ENCODE measurements at places on chromosomes 12 and 14.
A peak's percentile ranks its signal among the peaks of the same experiment; 100 is the strongest.

DNA sequence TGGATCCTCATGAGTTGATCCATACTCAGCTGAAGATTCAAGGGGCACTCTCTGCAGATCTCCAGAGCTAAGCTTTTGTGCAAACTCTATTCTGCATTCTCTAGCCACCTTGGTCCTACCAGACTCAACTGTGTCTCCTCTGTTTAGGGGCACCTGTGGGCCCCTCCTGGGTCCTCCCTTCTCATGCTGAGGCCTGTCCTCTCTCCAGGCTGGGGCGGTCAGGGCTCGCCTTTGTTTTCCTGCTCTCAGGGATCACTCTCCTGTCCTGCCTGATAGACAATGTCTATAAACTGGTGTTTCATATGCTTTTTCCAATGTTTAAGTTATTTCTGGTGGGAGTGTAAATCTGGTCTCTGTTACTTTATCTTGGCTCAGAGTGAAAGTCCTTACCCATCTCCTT lies 11.6 kb upstream of the KIF26A start:
- DNase-seq: no peak

GRCh38 chr12:62448436-62448835 lies 18.2 kb upstream of the MON2 start:
- DNase-seq: no peak

DNA sequence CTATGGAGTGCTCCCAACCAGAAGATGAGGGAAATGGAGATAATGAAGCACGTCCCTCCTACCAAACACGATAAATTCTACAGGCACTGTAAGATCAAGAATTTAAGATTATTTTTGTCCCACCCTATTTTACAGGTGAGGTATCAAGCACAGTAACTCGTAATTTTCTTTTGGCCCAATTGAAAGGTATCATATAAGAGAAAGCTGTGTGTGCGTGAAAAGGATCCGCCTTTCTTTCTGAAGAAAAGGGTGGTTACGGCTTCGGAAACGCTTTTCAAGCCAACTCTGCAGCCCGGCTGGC lies 733 bp upstream of the KLHDC2 start:
- no peak for DNase-seq

DNA sequence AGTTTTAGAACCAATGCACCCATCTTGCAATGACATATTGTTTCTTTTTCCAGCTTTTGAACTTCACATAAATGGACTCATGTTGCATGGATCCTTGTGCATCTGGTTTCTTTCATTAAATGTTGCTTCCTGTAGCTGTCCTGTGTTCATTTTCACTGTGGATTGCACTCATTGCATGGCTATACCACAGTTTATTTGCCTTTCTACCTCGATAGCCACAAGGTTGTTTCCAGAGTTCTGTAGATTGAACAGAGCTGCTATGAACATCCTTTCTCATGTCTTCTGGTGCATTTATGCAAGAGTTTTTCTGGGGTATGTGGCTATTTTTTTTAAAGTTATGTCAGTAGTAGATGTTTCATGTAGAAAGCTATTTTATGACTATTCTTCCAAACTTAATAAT lies 3.5 kb upstream of the KRT81 start:
- DNase-seq: no peak

GRCh38 chr12:131487388-131488124 lies 223.3 kb upstream of the SFSWAP start:
- no peak for DNase-seq

GRCh38 chr12:49664167-49664566 lies 40.8 kb downstream of the PRPF40B start:
- DNase-seq: no peak

DNA sequence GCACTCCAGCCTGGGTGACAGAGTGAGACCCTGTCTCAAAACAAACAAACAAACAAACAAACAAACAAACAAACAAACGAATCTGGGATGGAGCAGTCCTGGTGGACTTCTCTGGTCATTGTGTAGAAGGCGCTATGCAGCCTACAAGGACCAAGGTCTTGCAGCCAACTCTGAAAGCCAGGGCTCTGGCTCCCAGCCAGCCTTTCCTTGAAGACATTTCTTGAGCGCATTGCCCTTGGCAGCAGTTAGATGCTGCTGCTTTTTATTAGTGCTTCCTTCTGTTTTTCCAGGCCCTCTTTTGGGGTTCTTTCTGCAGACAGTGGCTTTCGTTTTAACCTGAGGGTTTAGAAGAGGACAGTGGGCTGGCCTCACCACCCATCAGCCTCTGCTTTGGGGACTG lies 20.2 kb downstream of the CCDC177 start:
- DNase-seq: no peak

DNA sequence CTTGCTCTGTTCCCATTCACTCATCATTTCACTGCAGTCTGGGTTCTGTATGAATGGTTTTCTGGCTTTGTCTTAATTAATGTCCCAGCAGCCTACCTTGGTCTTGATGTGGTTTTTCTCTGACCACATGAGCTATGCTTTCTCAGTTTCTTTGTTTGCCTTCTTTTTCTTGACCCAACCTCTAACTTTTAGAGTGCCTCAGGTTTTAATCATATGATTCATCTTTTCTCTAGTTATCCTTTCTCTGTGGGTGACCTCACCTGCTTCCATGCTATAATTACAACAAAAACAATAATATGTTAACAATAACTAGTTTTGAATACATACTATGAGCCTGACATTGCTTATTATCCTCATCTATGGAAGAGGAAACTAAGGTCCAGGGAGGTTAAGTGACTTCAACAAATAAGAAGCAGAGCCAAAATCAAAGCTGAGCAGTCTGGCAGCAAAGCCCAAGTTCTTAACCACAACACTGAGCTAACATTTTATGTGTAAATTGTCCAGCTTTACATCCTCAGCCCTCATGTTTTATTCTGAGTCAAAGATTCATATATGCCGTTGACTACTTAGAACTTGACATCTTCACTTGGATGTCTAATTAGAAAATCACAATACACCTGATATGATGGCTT lies 4.7 kb upstream of the EPYC start:
- no peak for DNase-seq

GRCh38 chr14:61325166-61325565 lies 3.8 kb downstream of the PRKCH start:
- DNase-seq: no peak

- DNase-seq: peak; percentile 75
Measured at GRCh38 chr14:49692811-49693734, at the start of gene KLHDC1. Gene KLHDC1, plus strand, starts transcription at chr14:49693120. Its CDS starts 75 bp downstream, at chr14:49693195.

DNA sequence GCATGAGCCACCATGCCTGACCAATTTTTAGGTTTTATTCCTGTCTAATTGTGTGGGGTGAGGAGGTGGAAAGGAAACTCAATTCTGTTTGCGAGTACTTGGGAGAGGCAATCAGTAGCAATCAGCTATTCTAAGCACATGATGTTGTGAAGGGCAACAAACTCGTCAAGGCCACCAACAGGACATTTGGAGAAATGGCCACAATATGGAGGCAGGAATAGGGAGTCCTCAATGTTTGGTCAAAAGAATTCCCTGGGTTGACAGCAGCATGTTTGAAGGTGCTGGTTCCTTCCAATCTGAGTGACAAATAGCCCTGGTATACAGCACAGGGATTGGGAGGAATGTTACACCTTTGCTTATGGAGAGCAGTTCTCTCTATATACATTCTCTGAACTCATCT lies 32.7 kb upstream of the USP44 start:
- no peak for DNase-seq

DNA sequence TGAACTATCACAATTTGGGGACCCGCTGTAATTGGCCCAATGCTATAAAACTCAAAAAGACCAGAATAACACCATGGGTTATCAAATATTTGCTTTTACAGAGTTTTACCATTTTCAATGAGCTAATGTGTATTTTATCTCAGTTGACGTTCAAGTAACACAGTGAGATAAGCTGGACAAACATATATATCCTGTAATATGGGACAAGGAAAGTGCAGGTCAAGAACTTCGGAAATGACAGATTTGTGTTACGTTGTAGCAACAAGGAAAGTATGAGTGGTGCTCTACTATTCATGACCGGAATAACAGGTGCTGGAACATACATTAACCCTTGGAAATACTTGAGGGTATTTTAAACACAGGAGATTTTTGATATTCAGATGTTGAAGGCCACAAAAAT lies 566.4 kb upstream of the FLRT2 start:
- DNase-seq: no peak

DNA sequence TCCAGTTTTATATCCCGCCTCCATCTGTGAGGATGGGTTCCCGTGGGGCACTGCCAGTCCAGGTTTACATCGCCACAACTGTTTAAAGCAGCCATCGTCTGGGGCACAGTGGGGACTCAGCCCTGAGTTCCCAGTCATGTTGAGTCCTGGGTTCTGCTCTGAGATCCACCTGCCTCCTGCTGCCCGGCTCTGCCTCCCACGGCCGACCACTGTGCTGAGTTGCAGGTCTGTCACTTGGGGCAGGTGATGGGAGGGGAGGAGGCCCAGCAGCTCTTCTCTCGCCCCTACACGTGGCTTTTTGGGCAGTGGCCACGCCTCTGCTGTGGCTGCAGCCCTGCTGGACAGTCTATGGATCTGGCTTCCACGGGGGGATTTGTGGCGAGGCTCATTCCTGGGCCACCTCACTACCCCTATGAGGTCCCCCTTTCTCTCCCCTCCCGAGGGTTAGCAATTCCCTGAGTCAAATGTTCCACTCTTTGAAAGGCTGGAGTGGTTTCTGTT lies 143.0 kb downstream of the ADGRD1 start:
- DNase-seq: no peak

DNA sequence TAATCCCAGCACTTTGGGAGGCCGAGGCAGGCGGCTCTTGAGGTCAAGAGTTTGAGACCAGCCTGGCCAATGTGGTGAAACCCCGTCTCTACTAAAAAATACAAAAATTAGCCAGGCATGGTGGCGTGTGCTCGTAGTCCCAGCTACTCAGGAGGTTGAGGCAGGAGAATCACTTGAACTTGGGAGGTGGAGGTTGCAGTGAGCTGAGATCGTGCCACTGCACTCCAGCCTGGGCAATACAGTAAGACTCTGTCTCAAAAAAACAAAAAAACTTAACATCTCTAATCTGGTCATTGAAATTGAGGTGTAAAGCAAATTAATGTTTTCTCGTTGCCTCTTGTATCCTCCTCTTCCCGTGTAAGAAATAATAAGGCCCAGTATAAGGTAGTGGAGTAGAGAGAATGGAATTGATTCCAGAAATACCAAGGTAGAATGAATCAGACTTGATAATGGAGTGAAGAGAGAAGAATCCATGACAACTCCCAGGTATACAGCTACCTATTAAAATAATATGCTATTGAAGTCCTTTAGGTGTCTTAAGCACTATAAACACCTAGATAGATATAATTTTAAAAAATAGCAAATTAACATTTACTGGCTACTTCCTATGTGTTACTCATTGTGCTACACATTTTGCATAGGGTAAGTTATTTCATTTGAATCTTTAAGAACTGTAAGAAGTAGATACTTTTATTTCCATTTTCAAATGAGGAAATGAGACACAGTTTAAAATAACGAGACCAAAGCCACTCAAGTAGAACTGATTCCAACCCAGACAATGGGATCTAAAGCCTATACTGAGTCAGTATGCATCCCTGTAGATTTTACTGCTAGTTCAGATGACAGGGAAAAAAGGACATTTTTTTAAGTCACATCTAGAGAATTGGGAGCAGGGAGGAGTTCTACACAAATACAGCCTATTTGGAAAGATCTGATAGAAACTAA lies 23.2 kb downstream of the RAP1B start:
- no peak for DNase-seq

DNA sequence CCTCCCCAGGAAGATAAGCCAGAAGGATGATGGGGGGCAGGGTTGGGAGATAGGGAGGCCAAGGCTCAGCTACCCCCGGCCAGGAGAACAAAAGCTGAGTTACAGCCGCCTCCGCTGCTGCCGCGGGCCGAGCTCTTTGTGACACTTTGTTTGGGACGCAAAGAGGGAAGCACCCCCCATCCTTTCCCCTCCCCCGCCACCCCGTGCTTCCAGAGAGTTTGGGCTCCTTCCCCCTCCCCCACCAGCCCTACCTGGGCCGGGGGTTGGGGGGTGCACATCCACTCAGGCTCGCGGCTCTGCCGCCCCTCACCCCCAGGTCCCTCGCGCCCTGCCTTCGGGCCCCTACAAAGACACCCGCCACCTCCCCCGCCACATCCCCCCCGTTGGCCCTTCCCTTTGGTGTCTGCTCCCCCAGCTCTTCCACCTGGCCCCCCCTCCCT lies 799 bp downstream of the ZNF219 start:
- no peak for DNase-seq

- no peak for DNase-seq
Measured at GRCh38 chr12:78878459-78878858, 13.9 kb downstream of the SYT1 start.

GRCh38 chr12:114636723-114637480 lies 47.1 kb downstream of the TBX3 start:
- no peak for DNase-seq

DNA sequence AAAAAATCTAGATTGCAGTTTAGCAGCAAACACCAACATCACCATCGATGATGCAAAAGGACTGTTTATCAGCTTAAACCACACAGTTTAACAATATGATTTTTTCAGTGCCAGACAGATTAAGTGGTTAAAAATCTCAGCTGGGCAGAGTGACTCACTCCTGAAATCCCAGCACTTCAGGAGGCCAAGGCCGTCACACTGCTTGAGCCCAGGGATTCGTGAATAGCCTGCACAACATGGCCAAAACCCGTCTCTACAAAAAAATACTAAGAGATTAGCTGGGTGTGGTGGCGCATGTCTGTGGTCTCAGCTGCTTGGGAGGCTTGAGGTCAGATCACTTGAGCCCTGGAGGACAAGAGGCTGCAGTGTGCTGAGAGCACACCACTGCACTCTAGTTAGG lies 8.9 kb downstream of the RSRC2 start:
- no peak for DNase-seq

- no peak for DNase-seq
Measured at GRCh38 chr12:461425-461824, 1.7 kb downstream of the B4GALNT3 start.

DNA sequence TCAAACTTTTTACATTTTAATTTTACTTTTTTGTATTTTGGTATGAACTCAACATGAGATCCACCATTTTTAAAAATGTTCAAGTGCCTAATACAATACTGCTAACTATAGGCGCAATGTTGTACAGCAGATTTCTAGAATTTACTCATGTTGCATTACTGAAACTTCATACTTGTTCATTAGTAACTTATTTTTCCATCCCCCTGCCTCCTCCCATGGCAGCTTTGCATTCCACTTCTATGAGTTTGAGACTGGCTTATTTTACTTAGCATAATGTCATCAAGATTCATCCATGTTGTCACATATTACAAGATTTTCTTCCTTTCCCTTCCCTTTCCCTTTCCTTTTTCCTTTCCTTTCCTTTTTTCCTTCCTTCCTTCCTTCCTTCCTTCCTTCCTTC lies 825.9 kb downstream of the SLC16A7 start:
- DNase-seq: no peak

Data from naive thymus-derived CD4-positive, alpha-beta T cell (primary cell).